HL-60 (cell line): ENCODE measurements at places on chromosomes 5 and 9.
A peak's percentile ranks its signal among the peaks of the same experiment; 100 is the strongest.

- DNase-seq = no peak
Observed at GRCh38 chr9:84701801-84702200, 32.3 kb downstream of the NTRK2 start.

DNA sequence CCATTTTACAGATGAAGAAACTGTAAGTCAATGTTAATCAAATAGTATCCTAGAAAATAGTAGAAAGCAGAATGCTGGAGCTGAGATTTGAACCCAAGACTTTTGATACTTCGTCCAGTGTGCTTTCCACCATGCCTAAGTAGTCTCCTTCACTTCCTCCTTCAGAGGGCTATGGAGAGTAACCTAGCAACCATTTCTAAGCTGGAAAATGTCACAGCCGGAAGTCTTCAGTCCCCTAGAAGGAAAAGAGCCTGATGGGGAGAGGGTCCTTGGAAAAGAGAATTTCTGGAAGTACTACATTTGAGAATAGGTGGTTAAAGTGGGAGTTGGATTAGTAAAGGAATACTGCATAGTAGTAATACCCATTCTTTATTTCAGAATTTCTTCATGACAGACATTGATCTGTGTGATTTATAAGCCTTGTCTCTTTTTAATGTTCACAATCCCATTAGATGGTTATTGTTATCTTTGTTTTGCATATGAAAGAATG, 32.7 kb downstream of the PCDHAC2 start:
- no peak for DNase-seq

DNA sequence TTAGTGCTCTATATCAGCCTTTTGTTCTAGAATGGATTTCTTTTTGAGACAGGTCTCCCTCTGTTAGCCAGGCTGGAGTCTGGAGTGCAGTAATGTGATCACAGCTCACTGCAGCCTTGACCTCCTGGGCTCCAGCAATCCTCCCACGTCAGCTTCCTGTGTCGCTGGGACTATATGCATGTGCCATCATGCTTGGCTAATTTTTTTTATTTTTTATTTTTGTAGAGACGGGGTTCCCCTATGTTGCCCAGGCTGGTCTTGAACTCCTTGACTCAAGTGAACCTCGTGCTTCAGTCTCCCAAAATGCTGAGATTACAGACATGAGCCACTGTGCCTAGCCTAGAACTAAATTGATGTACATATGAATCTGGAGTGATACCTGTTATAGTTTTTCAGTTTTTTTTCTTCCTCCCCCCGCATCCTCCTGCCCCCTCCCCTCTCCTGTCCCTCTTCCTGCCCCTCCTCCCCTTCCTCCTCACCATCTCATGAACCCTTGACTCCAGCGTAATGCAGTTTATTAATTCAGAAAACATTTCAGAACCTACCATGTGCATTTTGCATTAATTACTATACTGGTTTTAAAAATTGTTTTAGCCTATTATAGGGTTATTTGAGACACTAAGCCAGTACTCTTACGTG, 37.4 kb upstream of the TNFAIP8 start:
- no peak for DNase-seq

DNA sequence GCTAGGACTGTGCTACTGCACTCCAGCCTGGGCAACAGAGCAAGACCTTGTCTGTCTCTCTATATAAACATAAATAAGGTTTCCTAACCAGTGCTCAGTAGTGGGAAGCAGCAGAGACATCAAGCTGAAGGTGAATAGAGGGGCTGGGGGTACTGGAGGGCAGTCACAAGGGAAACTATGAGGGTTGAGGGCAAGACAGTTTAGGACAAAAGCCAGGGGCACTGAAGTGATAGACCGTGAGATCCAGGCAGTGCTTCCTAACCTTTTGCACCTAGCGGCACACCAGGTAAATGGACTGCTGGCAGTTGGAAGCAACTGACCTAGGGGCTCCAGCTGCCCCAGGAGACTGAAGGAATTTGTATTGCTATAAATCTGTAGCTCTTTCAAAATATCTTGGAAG, 178.4 kb downstream of the PJA2 start:
- no peak for DNase-seq

DNA sequence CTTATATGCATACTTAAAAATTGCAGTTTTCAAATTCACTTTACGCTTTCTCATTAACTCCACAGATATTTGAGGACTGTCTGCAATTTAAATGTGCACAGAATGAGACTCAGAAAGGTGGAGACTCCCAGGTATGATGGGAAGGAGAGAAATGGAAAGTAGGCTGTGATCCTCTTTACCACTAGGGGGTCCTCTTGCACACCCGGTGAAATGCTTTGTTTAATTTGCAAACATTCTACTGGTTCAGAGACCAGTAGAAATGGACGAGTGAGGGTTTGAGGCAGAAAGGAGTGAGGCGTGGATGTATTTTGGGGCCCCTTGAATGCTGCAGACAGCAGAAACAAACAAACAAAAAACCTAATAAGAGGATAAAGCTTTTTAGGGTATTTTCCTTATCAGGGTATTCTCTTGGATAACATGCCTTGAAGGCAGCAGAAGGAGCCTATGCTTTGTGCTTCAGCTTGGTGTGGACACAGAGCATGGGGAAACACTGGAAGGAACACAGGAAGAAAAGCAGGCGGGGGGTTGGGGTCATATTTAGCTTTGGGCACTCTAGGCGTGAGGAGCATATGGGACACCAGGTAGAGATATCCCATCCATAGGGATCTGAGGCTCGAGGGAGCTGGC, 410.1 kb downstream of the DMRT2 start:
- DNase-seq = peak; percentile 8

GRCh38 chr9:96195541-96195940, 106.4 kb downstream of the HSD17B3 start:
- DNase-seq = no peak

DNA sequence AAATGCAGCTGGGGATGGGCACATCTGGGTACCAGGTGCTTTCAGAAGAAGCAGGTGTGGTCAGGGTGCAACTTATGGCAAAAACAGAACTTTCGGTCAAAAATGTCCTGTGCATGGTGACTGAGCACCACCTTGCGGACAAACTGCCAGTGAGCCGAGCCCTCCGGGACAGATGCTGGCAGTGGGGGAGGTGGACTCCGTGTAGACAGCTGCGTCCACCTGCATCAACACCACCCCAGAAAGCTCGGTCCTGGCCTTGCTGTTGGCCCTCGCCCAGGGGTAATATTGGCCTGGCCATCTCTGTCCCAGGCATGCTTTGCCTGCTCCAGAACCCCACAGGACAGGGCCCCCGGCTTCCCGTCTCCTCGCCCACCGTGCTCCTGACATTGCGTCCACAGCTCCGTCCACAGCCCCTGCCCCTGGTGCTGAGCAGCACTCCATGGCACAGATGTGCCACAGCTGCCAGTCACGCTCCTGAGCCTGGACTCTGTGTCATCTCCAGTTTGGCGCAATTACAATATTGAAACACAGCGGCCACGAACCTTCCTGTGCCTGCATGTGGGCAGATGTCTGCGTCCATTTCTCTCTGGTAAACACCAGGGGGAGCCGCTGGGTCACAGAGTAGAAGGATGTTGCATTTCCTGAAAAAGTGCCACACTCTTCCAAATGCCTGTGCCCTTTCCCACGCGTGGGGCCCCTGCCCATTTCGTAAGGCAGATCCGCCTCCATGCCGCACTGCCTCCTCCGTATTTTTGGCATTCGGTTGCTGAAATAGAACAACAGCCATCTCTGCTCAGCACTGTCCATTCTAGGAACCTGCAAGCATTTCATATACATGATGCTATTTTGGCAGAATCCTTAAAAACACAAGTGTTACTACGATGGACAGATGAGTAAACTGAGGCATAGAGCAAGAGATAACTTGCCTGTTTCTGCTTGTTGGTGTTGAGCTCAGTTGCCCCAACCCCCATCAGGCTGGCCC, 33.4 kb upstream of the SLC6A19 start:
- peak; percentile 51 for DNase-seq

DNA sequence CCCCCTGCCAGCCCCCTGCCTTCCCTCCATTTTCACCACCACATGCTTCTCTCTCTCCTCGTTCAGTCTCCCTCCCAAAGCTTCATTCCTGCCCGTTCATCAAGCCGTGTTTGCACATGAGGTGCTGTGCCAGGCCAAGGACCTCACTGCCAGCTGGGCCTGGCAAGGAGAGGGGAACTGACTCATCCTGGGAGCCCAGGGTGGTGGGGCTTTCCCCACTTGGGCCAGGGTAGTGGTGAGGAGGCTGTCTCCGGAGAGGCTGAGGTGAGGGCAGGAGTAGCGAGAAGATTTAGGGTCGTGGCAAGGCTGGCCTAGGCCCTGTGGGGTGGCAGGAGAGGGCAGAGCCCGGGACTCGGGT, 30.4 kb upstream of the NOTCH1 start:
- DNase-seq = no peak

DNA sequence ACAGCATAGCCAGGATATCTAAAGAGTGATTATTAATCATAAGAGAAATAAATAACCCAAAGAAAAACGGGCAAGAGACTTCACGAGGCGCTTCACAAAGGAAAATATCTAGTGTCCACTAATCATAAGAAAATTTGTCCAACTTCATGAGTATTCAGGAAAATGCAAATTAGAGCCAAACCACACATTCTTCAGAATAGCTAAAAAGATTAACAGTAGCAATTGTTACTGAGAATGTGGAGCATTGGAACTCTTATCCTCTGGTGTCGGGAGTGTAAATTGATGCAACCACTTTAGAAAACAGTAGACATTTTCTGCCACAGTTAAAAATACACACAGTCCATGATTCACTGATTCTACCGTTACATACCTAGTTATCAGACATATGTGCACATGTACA, 145.7 kb downstream of the CWC27 start:
- no peak for DNase-seq

- no peak for DNase-seq
Observed at GRCh38 chr5:1431896-1432295, 13.3 kb downstream of the SLC6A3 start.

- DNase-seq = no peak
Observed at GRCh38 chr9:684054-684890, 157.2 kb upstream of the DMRT1 start.

GRCh38 chr5:41503860-41504259, 6.5 kb downstream of the PLCXD3 start:
- DNase-seq = no peak

DNA sequence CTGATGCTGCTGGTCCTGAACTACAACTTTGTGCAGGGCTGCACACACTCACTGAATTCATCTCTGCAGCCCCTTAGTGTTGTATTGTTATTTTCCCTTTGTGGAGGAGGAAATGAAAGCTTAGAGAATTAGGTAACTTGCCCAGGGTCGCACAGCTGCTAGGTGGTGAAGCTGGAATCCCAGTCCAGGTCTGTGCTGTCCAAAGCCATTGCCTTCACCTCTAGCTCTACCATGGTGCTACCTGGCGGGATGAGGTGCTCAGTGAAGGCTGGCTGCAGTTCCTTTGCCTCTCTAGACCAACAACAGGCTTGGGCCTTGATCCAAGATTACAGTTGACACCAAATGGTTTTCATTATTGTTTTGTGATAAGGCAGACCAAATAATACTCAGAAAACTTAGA, 177.8 kb upstream of the PITX1 start:
- no peak for DNase-seq

DNA sequence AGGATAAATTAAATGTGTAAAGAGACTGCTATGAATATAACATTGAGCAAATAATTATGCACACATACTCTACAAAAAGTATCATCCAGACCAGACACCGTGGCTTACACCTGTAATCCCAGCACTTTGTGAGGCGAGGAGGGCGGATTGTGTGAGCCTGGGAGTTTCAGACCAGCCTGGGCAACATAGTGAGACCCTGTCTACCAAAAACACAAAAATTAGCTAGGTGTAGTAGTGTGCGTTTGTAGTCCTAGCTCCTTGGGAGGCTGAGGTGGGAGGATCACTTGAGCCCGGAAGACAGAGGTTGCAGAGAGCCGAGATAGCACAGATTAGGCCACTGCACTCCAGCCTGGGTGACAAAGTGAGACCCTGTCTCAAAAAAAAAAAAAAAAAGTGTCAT, 2.4 kb upstream of the CDC42SE2 start:
- no peak for DNase-seq

DNA sequence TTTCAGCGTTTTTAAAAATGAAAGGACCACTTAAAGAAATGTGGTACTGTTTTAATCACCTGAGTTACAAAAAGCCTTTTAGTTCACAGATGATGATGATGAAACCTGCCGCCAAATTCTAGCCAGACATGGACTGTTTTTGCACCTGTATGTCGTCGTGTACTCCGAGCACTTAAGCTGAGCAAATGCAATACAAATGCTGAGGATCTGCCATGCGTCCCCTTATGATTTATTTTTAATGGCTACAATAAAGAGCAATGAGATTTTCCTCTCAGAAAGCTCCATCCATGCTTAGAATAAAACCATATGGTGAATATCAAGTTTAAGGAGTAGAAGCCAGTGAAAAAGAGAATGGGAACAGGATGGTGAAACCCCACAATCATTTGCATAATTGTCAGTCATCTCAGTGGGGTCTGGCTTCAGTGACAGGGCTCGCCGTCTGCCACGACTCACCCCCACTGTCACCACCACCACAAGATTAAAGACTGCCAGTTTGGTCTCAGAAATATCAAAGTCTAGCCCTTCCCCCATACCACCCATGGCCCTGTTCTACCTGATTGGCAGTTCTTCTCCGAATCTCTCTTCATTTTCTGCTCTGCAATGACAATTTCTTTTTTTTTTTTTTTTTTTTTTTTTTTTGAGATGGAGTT, 159.9 kb downstream of the GOLPH3 start:
- no peak for DNase-seq

- DNase-seq = no peak
Observed at GRCh38 chr5:147481376-147481775, 28.5 kb downstream of the DPYSL3 start.

GRCh38 chr5:17929171-17929570, 294.9 kb downstream of the TAF11L14 start:
- no peak for DNase-seq

DNA sequence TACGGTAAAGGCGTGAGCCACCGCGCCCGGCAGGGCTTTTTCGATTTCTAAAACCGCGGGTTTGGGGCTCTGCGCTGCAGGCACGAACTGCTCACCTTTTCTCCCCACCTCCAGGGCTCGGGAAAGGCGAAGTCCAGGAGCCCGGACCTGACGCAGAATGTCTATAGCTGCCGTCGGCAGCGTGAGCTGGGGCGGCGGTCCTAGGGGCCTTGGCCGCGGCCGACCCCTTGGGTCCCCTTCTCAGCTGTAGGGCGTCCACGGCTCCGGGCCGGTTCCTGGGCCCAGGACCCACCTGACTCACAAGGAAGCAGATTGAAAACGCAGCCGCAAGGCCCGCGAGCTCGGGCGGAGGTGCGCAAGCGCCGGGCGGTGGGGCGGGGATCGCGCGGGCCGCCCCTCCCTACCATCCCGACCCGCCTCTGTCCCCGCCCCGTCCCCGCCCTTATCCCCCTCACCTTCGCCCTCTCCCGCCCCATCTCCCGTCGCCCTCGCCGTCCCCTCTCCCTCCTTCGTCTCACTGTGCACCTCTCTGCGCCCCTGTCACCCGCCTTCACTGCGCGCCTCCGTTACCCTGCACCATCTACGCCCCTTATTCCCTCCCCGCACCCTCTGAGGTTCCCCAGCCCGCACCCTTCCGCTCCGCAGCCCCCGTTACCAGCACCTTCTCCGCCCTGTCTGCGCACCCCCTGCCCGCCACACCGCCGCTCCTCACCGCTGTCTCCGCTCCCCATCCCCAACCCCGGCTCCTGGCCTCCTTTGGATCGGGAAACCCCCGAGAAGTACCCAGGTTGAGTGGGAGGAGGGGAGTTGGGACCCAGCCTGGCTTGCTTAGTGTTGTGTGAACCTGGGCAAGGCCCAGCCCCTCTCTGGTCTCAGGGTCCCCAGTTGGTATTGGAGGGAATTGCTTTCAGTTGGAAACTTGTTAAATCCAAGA, at the start of gene HDHD3:
Gene HDHD3 (minus strand): TSS at position 353 of the 934 bp plus-strand sequence. CDS start 2,632 bp downstream, outside the sequence.
- DNase-seq = peak; percentile 58
